Foreskin melanocyte (primary cell): ENCODE measurements at places on chromosomes 16 and 17.
A peak's percentile ranks its signal among the peaks of the same experiment; 100 is the strongest.

DNA sequence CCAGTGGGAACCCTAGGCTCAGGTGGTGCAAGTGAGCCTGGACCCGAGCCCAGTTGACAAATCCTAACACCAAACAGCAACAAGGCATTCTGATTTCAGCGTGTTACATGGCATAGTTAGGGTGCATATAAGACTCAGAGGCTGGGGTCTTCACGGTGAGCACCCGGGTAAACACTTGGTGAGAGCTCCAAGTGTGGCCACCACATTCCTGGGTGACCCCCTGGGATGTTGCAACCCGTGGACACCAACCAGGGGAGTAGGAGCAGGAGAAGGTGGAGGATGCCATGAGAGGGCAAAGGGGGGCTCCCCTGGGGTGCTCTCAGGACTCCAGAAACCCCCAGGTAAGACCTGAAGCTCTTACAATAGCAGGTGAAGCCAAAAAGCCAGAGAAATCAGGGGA, 69.9 kb upstream of the CDH5 start:
- no peak for DNase-seq

DNA sequence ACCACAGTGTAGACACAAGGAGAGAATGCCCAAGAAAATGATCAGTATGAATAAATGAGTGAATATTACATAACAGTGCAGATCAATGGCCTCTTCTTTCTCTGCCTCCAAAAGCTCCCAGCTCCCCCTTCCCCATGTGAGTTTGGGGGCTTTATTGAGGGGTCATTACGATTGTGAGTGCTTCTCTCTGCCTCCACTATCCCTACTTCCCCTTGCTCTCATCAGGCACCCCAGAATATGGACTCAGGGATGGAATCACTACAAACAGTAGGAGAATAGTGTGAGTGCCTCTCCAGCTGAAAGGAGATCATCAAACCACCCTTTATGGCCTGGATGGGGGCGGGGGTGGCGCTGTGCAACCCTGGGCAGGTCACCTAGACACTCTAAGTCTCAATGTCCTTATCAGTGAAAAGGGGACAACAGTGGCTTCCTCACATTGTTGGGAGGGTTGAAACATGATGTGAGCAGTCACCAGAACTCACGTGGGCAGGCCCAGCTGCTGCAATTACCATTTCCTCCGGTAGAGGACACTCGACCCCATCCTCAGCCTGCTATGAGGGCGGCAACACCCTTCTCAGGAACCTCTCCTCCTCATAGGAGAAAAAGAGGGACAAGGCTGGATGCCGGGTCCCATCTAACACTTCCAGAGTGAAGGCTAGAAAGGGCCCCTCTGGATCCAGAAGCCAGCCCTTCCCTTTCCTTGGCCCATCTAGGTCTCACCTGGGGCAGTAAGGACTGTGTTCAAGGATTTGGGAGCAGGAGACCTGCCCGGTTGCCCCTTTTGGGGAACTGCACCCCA, 2.1 kb upstream of the EPOP start:
- DNase-seq, result peak; percentile 79

GRCh38 chr17:4584101-4584916, at the start of gene SMTNL2:
SMTNL2 (plus strand) TSS chr17:4584529; CDS start chr17:4584606, 77 bp downstream.
- no peak for DNase-seq

DNA sequence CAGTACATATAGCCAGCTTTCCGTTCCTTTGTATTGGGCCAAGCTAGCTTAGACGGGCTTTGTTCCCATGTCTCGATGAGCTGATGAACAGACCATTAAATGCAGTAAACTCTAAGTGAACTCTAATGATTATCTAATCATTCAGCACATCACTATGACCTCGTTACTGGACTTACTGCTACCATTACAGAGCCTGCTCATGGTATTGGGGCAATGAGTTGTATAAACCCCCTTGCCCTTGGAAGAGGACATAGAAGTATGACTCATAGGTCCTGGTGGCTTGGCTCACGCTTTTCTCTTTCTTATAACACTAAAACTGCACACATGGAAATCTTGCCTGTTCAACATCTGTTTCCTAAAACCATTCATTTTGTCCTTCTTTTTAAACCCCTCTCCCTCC, 93.6 kb upstream of the DYNLRB2 start:
- no peak for DNase-seq

DNA sequence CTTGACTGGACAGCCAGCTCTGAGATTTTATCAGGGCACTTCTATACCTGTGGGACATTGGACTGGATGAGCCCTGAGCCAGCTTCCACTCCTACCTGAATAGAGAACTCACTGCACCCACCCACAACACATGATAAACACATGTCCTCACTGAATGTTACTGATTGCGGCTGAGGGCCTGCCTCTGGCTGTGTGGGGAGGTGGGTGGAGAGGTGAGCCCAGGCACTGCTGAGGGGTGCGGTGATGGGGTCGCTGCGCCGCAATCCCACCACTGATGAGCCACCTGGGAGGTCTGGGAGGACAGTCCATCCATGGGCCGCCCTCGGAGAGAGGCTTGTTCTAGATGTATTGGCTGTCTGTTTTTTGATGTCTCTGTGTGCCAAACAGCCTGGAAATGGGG, 5.4 kb downstream of the TMEM92 start:
- no peak for DNase-seq

- no peak for DNase-seq
Observed at GRCh38 chr16:56872863-56873391, 7.9 kb downstream of the SLC12A3 start.

DNA sequence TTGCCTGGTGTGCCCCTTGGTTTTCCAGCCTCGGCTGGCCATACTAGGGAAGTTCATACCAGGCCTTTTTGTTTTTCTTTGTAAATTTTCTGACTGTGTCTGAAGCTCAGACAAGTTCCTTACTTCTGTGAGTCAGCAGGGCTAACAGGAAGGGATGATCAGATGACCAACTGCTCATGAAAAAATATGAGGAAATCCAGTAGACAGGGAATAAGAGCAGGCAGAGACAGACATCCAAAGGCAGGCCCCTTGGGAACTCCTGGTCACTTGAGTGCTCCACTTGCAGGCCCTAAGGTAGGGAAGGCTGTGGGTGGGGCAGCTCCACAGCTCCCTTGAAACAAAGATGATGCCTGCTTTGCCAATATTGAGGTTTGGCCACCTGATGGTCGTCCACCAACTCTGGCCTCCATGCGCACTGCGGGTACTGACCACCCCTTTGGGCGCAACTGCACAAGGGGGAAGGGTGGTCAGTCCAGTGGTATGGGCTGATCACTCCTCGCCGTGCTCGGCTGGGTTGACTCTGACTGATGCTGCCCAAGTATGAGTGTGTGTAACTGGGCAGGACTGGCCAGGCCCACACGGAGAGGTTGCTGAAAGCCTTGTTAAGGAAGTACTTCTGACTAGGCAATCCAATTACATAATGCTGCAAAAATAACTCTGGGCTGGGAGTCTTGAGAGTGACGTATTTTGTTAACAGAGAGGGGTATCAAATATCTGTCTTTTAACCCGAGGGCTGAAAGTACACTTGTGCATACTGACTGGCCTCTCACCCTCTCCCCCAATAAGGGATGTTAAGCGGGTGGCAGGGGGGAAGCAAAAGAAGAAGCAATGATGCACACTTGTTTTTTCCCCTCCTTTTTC, 20.8 kb upstream of the ZFHX3 start:
- peak; percentile 85 for DNase-seq

DNA sequence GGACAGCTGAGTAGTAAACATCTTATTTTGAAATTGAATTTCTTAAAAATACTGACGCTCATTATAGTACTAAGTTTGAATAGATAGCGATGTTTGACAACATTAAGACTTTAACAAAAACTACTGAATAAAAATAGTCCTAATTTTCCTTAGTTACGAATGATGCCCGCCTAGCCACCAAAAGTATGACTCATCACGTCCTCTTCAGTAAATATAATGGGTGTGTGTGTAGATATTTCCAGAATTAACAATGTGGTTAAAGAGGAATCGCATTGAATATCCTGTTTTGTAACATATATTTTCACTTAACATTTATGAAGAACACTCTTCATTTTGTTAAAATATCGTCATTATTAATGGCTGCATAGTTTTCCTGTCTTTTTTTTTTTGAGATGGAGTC, 187.6 kb downstream of the MYO1D start:
- DNase-seq, result peak; percentile 76

DNA sequence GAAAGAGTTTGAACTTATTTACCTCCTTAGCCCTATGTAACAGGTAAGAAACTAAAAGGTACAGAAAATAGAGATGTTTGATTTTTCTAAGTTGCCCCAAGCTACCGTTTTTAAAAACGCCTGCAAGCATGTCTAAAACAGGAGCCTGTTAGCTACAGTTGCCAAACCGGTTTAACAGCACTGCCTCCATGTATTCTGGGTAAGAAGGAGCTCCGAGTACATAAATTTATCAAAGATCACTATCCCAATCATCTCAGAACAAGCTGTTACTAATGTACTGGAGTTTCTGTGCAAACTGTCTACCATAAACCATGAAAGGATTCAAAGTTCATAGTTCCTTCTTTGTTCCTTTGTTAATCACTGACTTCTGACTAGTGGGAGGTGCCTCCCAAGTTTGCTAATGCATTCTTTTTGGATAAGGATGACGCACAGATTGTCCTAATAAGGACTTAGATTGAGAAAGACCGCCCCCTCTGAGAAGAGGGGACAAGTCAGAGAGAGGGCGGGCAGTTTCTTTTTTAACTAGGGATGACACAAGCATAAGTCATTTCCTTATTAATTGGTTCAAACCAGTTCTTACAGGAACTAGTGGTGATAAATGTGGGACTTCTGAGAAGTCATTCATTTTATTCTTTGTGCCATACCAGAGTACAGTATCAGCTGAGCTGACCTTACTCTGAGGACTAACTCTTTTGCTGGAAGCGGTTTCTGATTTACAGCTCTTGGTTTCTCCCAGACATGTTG, 55.3 kb downstream of the TUBD1 start:
- DNase-seq, result peak; percentile 100

DNA sequence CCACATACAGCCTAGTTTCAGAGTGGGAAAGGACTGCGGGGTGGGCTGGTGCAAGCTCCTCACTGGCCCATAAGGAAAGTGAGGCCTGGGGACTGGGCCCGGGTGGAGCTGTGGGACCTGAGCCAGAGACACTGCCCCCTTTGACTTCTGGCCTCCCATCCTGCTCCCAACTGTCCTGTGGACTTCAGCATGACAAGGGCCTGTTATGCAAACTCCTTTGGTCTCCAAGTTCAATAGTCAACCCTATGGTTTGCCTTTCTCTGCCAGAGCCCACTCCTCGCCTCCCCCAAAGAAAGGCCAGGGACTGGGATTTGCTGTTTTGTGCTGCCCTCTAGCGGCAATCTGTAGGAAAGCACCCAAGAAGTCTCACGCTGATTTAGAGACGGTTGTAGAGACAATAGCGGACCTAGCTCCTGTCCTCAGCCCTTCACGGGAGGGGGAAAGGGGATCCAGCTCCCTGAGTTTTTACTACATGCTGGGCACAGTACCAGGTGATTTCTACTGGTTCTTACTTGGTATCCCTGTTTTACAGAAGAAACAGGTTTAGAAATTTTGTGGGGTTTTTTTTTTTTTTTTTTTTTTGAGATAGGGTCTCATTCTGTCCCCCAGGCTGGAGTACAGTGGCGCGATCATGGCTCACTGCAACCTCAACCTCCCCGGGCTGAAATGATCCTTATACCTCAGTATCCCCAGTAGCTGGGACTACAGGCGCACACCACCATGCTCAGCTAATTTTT, 1.2 kb upstream of the TLCD3B start:
- DNase-seq, result peak; percentile 41

DNA sequence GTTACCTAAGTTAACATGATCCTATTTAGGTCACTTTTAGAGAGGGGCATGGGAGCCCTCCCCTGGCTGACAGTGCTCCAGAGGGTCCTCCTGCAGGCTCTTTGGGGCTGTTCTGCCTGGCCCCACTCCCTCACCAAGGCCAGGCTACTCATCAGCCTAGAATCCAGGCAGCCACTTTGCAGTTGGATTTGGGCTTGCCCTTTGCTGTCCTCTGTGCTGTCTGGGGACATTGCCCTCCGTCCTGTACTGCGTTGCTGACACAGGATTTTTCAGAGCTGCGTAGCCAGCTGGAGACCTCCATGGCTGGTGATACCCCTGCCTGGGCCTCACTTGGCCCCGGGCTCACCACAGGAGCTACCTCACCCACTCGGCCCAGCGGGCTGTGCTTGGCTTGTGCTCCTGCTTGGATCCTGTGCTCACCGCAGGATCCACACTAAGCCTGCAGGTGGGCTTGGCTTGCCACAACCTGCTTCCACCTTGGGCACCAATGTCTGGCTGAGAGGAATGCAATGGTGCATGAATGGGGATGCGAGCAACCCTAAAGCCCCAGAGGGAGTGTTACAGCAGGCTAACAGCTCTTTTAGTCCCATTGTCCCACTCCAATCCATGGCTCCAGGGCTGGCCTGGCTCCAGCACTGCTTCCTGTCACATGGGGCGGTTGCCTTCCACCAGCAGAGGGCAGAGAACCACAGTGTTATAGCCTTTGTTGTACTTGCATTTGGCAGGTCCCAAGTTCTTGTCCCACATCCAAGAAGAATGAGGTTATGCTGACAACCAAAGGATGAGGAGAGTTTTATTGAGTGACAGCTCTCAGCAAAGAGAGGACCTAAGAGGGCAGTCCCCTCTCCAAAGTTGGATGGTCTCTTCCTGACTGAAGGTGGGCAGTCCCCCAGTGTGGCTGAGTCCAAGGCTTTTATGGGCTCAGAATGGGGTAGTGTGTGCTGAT, 21.5 kb downstream of the CCL4 start:
- DNase-seq, result no peak

GRCh38 chr17:3885970-3886369, 6.9 kb downstream of the CAMKK1 start:
- DNase-seq, result no peak

DNA sequence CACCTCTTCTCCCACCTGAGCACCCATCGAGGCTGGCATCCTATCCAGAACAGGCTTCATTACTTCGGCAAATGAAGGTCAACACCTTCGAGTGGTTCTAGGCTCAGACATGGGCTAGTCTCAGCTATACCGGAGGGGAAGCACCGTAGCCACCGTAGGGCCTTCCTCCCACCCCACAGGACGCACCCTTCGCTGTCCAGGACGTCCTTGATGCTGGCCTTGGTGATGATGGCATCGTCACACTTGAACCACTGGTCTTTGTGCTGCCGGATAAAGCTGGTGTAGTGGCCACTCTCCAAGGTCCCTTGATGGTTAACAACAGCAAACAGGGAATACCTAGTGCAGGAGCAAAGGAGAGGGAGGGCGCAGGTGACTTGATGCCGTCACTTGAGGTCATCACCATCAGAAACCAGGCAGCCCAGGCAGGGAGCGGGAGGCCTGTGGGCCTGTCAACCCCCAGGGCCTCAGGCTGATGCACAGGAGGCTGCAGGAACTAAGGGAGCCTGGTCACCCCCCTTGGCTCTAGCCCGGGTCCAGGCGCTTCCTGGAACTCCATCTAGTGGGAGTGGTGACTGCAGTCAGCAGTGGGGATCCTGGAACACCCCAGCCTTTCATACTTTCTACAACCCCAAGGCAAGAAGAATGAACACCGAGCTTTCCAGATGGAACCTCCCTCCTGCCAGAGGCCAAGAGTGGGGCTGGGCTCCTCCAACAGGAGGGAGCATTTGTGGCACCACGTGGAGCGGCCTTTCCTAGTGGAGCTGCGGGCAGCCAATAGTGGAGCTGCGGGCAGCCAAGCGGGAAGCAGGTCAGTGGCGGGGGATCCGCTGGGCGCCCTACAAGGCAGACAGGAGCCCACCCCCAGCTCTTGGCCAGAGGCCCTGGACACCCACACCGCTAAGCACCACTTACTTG, 38.5 kb downstream of the USP22 start:
- no peak for DNase-seq
